ENCODE measurements at places on chromosomes 2 and 18.

- DNase-seq = no peak
Observed at GRCh38 chr18:72783530-72783929, 84.3 kb downstream of the NETO1 start.

DNA sequence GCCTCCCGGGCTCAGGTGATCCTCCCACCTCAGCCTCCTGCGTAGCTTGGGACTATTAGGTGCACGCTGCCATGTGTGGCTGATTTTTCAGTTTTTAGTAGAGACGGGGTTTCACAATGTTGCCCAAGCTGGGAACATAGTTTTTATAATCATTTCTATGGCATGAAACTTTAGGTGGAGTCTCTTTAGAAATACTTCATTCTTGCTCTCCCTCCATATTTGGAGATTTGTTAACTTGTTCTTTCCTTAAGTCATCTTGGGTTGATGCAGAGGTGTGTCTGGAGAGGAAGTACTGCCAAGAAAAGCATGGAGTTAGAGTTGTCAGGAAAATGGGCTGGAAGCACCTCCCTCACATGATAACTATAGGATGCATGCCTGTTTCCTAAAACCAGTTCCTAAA is 17.4 kb downstream of the ZNF532 start:
- DNase-seq = no peak

GRCh38 chr2:180980943-180981911 is 822 bp downstream of the UBE2E3 start:
- DNase-seq = no peak

- DNase-seq = peak; percentile 9
Observed at GRCh38 chr2:71067567-71068217, 756 bp upstream of the NAGK start.

GRCh38 chr18:41973983-41974382 is 18.9 kb downstream of the PIK3C3 start:
- no peak for DNase-seq

DNA sequence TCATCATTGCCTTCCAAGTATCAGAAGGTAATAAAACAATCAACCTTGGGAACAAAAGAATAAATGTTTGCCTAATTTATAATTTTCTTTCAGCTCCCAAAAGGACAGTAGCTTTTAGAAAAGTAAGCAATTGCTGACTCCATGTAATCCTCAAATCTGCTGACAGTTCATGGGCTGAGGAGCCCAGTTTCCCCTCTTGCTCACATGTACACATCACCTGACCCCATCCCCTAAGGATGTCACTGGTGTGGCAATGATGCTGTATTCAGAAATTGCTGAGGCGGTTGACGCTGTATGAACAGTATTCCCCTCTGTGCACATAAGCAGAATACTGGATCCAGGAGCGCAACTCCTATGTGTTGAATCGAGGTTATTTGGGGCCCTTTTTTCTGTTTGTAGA is 56.1 kb upstream of the LYPD1 start:
- no peak for DNase-seq

GRCh38 chr2:69026026-69026425 is 13.0 kb downstream of the ANTXR1 start:
- peak; percentile 20 for DNase-seq

DNA sequence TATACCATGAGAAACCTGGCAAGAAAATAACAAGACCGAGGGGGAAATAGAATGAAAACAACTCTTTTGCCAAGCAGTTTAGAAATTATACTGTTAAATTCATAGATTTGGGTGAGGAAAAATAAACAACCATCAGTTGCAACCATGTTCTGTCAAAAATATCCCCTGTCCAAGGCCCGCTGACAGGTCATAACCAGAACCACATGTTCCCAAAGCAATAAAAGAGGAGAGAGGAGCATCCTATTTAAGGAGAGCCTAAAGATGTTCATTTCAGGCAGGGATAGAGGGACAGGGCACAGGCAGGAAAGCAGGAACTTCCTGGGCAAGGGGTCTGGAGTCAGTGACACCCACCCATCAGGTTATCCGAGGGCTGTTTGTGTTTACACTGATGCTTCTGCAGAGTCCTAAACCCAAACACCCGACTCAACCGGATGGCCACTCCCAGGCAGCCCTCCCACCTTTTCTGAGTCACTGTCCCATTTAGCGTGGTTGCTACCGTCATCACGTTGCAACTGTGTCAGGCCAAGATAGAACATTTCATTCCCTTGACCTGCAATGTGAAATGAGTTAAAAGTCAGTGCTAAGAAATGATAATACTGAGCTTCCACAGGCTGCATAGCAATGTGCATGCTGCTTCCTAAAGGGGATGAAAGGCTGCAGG is 468.3 kb upstream of the RAB12 start:
- no peak for DNase-seq

DNA sequence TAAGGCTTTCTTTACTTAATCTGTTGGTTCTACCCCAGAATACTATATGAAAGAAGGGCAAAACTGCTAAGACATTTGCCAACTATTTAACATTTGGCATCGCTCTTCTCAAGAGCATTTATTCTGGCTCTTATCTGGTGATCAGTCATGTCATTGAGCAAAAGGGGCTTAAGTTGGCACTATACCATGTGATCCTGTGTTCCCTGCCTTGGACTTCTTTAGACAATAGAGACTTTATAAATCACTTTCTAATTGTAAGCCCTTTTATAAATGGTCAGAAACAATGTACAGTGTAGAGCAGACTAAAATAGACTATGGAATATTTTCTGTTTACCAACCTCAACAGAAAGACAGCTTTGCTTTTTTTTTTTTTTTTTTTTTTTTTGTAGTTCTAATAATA is 52.1 kb downstream of the GTF3C3 start:
- no peak for DNase-seq

GRCh38 chr2:187477051-187477450 is 29.0 kb upstream of the CALCRL start:
- no peak for DNase-seq

- no peak for DNase-seq
Observed at GRCh38 chr18:76765649-76766048, 56.7 kb upstream of the ZNF236 start.

All from activated naive CD8-positive, alpha-beta T cell treated with anti-CD3 and anti-CD28 coated beads for 36 hours (primary cell).